Renal cortical epithelial cell (primary cell): ENCODE measurements at places on chromosomes 12 and 14.

DNA sequence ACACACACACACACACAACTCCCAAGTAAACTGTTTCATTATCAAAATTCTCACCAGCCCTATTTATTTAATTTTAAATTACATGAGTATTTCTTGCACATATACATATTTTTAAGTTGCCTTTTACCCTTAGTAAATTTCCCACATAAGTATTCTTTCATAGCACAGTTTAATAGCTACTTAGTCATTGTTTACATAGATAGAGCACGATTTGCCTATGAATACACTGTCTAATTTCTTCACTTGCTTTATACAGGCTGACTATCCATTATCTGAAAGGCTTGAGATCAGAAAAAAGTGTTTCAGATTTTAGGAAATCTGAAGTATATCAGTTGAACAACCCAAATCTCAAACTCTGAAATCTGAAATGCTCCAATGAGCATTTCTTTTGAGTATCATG lies 30.9 kb downstream of the NIN start:
- DNase-seq = no peak

DNA sequence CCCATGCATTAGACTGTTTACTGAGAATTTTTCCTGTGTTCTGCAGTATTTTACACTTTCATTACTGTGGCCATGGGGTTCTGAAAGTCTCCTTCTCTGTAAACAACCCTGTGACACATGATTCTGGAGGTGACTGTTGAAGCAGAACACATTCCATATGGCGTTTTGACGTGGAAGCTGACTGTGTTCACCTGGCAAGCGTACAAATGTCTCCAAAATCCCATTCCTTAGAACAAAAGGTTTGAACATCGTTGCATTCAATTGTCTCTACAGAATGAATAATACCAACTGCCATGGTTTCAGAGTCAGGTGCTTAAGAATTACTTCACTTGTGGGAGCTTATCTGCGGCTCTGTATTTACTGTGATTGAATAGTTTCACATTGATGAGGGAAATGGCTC lies 485.6 kb upstream of the TMEM132C start:
- no peak for DNase-seq

DNA sequence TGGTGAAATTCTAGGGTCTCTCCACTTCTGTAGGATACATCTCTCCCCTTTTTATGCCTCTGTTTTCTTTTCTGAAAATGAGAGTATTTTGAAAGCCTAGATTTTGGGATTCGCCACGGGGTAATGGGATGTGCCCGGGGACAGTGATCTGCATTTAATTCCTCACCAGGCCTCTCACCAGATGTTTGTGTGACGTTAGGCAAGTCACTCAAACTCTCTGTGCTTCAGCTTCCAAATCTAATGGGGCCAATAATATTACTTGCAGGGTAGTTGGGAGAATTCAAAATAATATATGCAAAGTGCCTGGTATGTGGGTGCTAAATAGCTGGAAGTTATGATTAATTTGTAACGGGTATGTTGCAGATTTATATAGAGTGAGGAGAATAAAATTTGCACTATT lies 78.8 kb downstream of the C12orf75 start:
- DNase-seq = no peak

DNA sequence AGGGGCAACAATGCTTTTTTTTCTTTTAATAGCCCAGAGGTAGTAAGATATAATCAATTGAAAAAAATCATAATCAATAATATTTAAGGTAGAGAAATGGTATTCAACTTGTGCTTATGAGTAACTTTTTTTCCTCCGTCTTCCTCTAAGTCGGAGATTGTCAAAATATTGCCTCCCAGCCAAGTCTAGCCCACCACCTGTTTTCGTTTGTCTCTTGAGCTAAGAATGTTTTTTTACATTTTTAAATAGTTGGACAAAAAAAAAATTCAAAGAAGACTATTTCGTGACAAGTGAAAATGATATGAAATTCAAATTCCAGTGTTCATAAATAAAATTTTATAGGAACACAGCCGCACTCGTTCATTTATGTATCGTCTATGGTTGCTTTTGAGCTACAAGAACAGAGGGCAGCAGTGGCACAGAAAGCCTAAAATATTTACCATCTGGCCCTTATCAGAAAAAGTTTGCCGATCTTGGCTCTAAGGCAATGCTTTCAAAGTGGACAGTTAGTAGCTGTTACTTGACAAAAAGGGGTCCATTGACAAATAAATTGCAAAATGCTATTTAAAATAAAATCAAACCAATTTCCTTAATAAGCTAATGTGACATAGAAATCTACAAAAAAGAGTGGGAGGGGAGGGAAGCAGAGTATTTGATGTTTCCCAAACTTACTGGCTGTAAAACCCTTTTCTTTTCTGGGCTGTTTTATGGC lies 40.8 kb upstream of the MAX start:
- DNase-seq = no peak

- DNase-seq = no peak
These were observed 1076.5 kb upstream of the FLRT2 start for GRCh38 chr14:84453307-84453950.

- peak; percentile 19 for DNase-seq
These were observed 187.2 kb upstream of the NEDD1 start for GRCh38 chr12:96719660-96720362.
